Suprapubic skin (tissue), 4 donors: ENCODE measurements at places on chromosomes 5 and 9. TPM values are rescaled to one million over a fixed set of nuclear protein-coding genes. Genes with fewer than 3 reads are reported as not detected.

Gene GADD45G
- total RNA-seq, result 6.2 TPM

Gene LCN9
- total RNA-seq, result not detected

Gene PCDHGA8
- total RNA-seq, result 2.6 TPM

- DNase-seq, result no peak
- no peak overlapping the region for H3K4me3 ChIP-seq
- no peaks in the 10 kb centered on the region for H3K27me3 ChIP-seq
- H3K27ac ChIP-seq, result no peak overlapping the region
These were observed 73.1 kb upstream of the FST start for GRCh38 chr5:53407373-53407772.

- peak overlapping the region; percentile 97 for H3K4me3 ChIP-seq
- no peaks in the 10 kb centered on the region for H3K27me3 ChIP-seq
- peaks cover 60% of the 10 kb centered on the region for H3K36me3 ChIP-seq
- peak overlapping the region; percentile 94 for H3K27ac ChIP-seq
- H3K4me1 ChIP-seq, result peaks cover 41% of the 10 kb centered on the region
- DNase-seq, result no peak
These were observed 928 bp downstream of the RPL7A start for GRCh38 chr9:133348718-133349573.

- H3K4me1 ChIP-seq, result no peaks in the 10 kb centered on the region
- no peak for DNase-seq
- peaks cover 57% of the 10 kb centered on the region for H3K36me3 ChIP-seq
- no peak overlapping the region for H3K27ac ChIP-seq
- no peak overlapping the region for H3K4me3 ChIP-seq
- no peaks in the 10 kb centered on the region for H3K27me3 ChIP-seq
These were observed 33.2 kb downstream of the SLC36A1 start for GRCh38 chr5:151480384-151481293.

GRCh38 chr5:169272111-169272510, 28.8 kb downstream of the SLIT3 start:
- no peak overlapping the region for H3K4me3 ChIP-seq
- no peak overlapping the region for H3K27ac ChIP-seq
- no peaks in the 10 kb centered on the region for H3K27me3 ChIP-seq
- no peak for DNase-seq
- no peaks in the 10 kb centered on the region for H3K4me1 ChIP-seq

DNA sequence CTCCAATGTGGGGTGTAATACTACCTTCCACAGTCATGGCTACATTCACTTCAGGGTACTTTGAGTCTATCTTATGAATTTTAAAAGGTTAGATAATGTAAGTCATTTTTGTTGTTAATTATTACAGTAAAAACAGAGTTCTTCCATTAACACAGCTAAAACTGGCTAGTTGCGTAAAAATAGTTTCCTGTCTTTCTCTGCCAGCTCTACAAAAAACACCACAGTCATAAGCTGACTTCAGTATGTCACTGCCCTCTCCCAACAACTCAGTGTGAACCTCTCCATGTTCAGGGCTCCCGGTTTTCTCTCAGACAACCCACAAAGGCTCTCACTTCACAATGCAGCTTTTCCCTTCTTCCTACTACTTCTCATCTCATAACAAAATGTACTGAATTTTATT, 84.8 kb upstream of the ITGA1 start:
- H3K27me3 ChIP-seq, result no peaks in the 10 kb centered on the region
- no peak overlapping the region for H3K4me3 ChIP-seq
- DNase-seq, result no peak
- no peaks in the 10 kb centered on the region for H3K36me3 ChIP-seq
